Stimulated activated CD4-positive, alpha-beta T cell treated with anti-CD3 and anti-CD28 coated beads, Interleukin-2, amount 100 ng/mL, for 48 hours (primary cell): ENCODE measurements at places on chromosomes 2 and 18.

- DNase-seq: no peak
These were observed 119.2 kb downstream of the MYO5B start for GRCh38 chr18:50075772-50076171.

- DNase-seq: no peak
These were observed 151.8 kb downstream of the ZFP36L2 start for GRCh38 chr2:43074592-43075053.

GRCh38 chr18:12531749-12532148, 124.0 kb downstream of the PRELID3A start:
- DNase-seq: no peak

- DNase-seq: no peak
These were observed 168.2 kb downstream of the MCFD2 start for GRCh38 chr2:46747297-46747818.

- no peak for DNase-seq
These were observed 346.6 kb upstream of the PKDCC start for GRCh38 chr2:41701231-41701630.

DNA sequence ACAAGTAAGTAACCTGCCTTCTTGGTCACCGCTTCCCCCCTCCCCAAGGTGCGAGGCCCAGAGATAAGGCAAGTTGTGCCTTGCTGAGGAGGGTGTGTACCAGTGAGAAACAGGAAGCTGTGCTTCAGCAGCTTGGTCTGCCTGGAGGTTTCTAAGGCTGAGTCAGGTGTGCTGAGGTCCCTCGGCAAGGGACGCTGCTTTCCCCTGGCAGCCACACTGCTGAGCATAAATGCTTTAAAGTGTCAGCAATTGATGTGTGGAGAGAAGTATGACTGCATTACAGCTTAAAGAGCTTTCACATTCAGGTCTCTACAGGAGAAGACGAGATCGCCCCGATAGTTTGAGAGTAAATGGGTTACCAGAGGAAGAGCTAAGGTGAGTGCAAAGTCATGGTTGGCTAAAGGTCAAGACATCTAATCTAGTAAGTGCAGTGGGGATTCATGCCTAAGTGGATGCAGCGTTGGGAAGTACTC, 86.9 kb downstream of the LIMS1 start:
- peak; percentile 56 for DNase-seq

DNA sequence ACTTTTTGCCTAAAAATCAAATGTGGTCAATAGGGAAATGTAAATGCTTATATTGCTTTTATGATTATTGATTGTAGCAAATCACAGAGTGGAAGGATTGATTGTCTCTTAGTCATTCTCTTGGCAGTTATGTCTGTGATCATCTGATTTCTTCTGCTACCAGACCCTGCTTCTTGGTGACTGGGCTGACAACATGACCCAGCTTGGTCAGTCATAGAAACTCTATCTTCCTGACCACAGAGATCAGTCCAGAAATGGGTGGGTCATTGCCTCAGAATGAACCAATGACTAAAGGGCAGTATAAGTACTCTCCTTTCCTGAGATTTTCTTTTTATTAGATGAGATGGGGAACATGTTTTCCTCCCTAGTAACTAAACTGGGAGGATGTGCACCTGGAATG, 87.6 kb downstream of the MAIP1 start:
- DNase-seq: no peak

DNA sequence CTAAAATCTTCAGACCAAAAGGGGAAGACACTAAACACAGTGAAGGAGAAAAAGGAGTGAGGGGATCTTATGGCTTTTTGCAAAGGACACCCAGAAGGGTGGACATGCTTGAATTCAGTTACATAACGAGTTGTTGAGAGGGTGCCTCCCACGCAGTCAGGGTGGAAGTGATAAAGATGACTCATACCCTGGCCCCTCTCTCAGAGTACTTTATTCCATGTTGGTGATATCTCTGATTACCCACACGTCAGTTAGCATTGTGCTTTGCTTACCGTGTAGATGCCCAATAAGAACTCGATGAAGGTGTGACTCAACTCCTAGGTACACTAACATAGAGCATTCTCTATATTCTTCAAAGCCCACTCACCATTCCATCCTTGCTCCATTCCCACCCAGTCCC, 44.4 kb downstream of the EN1 start:
- DNase-seq: no peak

DNA sequence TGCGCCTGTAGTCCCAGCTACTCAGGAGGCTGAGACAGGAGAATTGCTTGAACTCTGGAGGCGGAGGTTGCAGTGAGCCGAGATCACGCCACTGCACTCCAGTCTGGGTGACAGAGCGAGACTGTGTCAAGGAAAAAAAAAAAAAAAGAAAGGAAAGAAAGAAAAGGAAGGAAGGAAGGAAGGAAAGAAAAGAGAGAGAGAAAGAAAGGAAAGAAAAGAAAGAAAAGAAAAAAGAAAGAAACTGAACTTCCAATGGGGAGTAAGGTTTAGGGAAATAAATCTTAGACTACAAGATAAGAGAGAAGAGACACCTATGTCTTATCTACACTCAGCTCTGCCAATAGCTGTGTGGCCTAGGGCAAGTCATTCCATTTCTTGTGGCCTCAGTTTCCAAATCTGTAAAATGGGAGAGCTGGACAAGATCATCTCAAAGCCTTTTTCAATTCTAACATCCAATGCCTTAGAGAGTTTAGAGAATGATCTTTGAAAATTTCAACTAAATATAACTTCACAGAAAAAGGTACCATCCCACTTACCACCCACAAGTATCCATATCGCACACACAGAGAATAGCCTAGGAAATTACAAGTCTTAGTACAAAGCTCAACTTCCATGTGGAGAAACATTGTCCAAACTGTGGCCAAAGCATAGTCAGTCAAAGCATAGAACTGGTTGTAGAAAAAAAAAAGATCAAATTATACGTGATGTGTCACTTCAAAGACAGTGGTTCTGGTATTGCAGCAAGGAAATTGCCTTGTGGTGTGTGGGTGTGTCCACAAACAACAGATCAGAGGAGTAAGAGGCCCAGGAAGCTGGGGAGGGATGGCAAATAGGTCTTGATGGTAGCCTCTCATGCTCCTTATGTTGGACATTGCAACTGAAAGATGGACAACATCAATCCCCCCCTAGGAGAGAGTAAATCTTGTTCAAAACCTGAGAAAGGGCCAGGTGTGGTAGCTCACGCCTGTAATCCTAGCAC, 42.4 kb downstream of the SLC14A2 start:
- DNase-seq: no peak

- no peak for DNase-seq
These were observed 251.5 kb downstream of the TFCP2L1 start for GRCh38 chr2:121033461-121033996.

DNA sequence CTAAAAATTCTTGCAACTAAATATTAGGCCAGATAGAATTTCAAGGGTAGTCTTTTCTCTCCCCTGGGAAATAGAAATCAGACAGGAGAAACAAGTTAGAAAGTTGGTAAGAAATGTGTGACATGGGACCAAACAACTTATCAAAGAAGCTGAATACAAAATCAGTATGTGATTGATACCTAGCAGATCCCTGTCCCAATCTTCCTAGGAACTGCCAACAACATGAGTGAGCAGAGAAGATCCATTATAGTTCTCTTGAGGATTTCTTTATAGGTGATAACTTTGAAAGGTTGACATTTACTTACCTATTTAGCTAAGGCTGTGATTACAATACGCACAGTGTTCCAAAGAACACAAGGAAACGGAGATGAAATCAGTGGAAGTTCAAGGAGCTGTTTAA, 162.4 kb downstream of the DLGAP1 start:
- DNase-seq: no peak
